Large intestine (tissue), 12 donors: ENCODE measurements at places on chromosomes 1 and 21.

DNA sequence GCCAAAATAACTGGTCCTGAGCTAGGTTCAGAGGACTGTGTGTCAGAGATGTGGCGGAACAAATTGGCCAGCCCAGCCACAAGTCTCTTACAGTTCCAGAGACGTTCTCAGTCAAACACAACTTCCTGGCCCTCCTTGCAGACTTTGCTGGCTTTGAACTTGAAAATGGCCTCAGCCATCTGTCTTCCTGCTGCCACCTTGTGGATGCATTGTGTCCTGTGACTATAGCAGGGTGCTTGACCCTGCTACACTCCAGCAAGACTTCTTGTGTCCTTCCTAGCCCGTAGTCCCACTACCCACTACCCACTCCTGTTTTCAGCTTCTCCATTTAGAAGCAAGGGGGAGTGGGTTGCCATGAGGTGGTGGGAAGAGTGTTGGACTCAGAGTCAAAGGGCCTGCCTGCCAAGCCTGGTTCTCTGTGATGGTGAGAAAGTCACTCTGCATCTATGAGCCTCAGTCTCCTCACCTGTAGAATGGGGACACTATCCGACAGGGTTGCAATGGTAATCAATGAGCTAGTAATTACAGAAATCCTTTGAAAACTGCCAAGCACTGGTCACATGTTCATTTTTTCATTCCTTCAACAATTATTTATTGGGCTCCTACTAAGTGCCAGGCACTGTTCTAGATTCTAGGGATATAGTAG is 109.9 kb downstream of the IGSF21 start:
- no peak for DNase-seq

GRCh38 chr21:39198800-39199199 is 15.5 kb upstream of the PSMG1 start:
- DNase-seq, result no peak

GRCh38 chr21:34550182-34550799 is 38.3 kb upstream of the KCNE1 start:
- DNase-seq, result no peak

DNA sequence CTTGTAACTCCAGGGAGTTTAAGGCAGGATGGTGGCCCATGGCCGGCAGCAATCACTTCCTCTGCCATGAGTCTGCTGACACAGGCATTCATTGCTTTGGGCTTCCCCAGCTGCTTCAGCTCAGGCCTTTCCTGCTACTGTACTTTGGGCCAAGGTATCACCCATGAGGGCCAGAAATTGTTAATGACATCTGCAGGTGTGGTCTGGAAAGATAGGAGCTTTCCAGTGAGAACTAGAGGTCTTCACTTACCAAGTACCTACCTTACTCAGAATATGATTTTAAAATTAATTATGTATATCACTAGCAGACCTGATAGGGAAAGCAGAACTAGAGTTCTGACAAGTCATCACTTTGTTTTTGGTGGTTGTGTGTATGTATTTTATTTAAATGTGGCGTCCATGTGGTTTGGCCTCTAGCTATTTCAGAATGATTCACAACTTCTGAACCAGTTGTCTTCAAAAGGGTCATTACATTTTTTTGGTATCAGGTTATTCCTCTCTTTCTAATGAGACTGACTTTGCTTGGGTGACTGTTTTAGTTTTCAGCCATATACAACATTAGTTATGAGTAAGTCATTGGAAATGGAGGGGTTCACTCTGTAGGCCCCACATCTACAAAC is 2.7 kb downstream of the RGL1 start:
- DNase-seq, result no peak

DNA sequence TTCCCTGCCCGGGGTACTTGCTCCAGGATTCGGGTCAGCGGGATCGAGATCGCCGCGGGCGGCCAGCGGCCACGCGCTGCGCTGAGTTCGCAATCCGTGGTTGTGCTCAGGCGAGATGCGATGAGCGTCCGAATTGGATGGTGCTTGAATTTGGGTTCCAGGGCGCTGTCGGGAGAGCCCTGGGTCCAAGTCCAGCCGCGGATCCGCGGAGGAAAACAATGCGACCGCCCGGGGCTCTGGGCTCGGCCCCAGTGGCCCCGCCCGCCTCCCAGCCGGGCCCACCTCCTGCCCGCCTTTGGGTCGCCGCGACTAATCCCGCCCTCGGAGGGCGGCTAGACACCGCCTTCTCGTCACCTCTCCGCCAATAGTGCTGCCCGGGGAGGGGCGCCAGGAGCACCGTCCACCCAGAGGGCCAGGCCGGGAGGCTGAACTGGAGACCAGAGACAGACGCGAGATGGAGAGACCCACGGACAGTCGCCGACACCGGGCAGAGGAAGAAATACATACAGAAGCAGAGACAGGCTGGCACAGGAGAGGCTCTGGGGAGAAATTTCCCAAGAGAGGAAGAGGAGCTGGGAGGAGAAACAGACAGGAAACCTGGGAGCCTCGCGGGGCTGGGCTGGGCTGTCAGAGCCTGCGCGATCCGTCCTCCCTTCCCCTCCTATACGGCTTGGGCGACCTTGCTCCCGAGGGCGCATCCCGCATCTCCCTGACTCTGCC is at the start of gene SEMA6C:
Gene SEMA6C (minus strand): TSS at position 220 of the 720 bp plus-strand sequence. CDS start 4,010 bp downstream, outside the sequence.
- DNase-seq, result peak; percentile 92

DNA sequence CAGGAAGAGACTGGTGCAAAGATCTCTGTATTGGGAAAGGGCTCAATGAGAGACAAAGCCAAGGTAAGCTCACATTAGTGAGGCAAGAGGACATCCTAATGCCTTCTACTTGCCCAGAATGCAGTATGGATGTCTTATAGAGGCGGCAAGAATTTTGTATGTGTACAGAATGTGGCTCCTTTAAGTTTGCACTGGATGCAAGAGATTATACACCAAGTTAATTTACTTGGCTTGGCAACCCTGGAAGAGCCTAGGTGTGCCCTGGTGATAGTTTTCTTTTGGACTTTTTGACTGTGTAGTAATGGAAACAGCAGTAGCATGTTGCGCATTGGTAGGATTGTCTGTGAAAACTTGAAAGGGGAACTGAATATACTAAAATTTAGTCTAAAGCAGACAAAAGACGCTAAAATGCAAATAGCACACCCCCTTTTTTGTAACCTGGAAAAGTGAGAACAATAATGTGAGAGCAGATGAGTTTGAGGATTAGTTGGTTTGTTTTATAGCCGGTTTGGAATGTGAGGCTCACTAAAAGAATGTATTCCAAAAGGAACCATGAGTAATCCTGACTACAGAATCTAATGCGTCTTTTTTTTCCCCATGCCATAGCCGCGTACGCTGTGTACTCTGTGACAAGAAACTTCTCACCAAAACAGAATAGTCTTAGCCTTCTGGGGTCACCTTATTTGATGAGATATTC is 18.1 kb downstream of the KHDRBS1 start:
- DNase-seq, result no peak

- peak; percentile 70 for DNase-seq
These were observed 96.5 kb downstream of the USP25 start for GRCh38 chr21:15826147-15826780.

DNA sequence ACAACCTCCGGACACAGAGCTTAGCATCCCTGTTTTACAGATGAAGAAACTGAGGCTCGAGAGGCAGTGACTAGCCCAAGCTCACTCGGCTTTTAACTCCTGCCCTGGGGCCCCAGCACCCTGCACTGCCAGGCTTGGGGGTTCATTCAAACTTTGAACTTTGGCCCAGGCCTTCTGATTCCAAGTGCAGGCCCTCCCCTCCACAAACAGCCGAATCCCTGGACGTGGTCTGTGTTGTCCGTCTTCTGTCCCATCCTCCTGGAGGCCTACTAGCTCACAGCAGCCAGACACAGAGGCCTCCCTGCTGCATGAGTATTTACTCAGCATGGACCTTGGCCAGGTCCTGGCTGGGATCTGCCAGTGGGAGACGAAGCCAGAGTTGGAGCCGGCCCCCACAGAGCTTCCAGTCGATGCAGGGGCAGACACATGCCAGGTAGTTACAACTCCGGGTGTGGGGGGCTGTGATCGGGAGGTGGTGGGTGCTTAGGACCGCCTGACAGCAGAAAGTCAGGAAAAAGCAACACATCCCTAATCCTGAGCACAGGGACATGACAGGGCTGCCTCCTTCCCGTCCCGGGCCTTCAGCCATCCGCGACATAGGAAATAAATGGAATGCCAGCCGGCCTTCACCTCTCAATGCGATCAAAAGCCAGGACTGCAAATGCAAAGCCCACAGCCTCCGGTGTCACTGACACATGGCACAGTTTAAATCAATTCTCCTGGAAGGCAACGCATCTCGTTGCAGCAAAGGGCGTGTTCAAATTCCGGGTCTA is 7.4 kb downstream of the IFFO2 start:
- no peak for DNase-seq

DNA sequence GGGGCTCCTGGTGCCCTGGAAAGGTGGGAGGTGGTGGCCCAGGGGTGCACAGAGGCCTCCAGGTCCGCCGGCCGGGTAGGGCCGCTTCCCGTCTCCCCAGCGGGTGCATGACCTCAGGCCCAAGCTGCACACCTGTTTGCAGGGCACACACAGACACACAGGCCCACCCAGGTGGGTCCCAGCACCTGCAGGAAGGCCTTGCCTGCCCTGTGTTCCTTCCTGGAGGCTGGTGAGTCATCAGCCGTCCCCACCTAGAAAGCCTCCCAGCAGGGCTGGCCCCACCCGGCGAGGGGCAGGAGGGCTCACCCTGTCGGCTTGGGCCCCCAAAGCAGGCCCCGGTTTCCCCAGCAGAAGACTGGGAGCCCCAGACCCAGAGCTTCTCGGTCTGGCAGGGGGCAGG is 23.6 kb upstream of the TTLL10 start:
- DNase-seq, result peak; percentile 78

DNA sequence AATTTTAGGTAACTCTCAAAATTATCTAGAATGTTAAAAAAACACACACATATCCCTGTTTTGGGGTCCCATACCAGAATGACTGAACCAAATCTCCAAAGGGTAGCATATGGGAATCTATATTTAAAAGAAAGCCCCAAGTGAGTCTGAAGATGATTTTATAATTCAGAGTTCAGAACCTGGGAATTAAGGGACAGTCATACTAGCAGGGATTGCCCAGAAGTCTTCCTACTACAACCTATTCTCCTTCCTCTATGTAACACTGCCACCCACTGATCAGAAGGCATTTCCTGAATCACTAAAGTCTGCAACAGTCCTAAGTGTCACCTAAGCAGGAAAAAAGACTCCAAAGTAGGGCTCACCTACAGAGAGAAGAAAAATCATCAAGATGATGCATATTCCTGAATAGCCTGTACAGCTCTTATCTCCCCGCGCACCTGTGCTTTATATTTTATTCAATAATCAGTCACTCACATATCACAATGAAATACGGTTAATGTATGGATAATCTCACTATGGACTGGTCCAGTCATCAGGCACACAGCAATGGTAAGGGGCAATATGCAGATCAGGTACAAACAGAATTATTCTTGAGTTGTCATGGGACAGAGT is 4.9 kb downstream of the RGS1 start:
- DNase-seq, result peak; percentile 51

DNA sequence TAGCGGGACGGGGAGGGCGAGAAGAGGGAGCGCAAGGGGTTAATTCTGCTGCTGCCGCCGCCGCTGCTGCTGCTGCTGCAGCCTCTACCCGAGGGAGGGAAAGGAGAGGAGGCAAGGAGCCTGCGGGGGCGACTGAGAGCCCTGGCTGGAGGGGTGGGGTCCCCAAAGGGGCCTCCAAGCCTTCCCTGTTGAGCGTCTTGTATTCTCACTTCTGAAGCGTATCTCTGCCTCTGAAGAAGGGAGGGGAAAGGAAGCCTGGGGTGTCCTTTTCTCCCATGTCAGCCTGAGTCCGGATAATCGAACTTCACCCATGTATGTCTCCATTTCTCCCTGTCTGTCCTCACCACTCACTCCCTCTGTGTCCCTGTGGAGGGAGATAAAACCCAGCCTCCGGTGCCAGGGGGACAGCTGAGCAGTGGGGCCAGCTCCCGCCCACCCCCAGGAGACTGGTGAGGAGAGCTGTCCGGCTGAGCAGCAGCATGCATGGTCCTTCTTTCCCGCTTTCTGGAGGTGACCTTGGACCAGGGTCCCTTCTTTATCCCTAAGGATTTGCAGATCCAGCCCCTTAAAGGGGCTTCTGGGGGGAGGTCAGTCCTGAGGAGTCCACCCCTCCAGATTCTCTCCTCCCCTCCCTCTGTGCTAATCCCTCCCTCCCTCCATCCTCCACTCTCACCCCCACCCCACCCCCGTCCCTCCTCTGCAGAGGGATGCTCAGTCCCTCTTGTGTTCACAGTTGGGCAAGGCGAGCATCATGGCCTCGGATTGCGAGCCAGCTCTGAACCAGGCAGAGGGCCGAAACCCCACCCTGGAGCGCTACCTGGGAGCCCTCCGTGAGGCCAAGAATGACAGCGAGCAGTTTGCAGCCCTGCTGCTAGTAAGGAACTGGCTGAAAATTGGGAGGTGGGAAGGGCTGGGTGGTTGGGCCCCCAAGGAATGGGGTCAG is 1.0 kb downstream of the NCDN start:
- DNase-seq, result no peak

GRCh38 chr1:8364528-8365442 is 46.9 kb downstream of the SLC45A1 start:
- peak; percentile 35 for DNase-seq

GRCh38 chr1:159122005-159122621 is 45.5 kb upstream of the AIM2 start:
- no peak for DNase-seq

GRCh38 chr1:17439250-17440073 is at the start of gene RCC2:
Gene RCC2, minus strand, starts transcription at chr1:17439677. Its CDS starts 1,163 bp downstream, at chr1:17438514.
- peak; percentile 37 for DNase-seq

GRCh38 chr21:44426663-44427191 is 28.6 kb upstream of the LRRC3 start:
- no peak for DNase-seq

DNA sequence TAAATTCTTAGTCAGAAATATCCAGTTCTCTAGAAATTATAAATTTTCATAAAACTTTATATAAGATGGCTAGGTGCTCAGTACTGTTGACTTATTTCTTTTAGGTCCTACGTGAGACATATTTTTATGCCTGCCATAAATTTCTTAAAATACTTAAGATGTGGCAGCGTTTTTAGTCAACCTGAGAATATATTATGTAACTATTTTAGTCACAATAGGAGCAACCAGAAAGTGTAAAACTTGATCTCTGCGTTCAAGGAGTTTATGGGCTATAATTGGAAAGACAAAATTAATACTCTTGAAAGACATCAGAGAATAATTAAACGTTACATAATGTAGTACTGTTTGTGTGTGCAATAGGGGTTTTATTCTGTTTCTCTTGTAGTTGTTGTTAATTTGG is 24.1 kb upstream of the PGM1 start:
- DNase-seq, result no peak

DNA sequence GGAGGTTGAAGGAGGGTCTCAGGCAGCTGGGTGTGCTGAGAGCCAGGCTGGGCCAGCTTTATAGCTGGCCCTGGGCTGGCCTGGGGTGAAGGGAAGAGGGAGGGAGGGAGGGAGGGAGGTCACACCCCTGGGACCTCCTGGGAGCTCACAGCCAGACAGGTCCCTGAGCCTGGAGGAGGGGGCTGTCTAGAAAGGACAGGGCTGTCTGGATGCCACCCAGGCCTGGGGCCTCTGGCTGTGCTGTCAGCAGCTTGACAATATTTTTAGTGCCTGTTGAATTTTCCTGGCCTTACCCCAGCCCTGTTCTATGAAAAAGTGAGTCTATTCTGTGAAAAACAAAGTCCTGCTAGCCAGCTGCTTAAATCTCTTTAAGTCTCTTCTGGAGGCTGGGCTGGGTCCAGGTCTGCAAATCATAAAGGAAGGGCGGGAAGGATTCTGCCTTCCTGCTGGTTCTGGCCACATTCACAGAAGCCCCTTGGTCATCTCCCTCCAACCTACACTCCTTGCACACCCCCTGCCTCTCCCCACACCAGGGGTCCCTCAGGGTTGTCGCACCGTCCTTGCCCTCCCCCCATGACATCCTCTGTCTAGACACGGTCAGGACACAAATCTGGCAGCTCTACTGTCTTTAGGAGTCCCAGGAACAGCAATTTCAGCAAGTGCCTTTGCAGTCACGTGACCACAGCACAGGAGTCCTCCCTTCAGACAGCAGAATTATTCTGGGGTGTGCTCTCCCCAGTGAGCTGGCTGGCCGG is at the start of gene LEFTY2:
Gene LEFTY2 (minus strand): TSS at position 34 of the 755 bp plus-strand sequence. CDS start 80 bp downstream, outside the sequence.
- DNase-seq, result no peak
